Bronchus fibroblast of lung (primary cell): ENCODE measurements at places on chromosomes 5 and 9. TPM values are rescaled to one million over a fixed set of nuclear protein-coding genes. Genes with fewer than 3 reads are reported as not detected.

The BASP1 gene
- total RNA-seq, result 159 and 196 TPM in 2 replicates

The DMRT2 gene
- total RNA-seq, result not detected in 2 replicates

The IL13 gene
- not detected in 2 replicates for total RNA-seq

The IFNA13 gene
- not detected in 2 replicates for total RNA-seq

The TTC16 gene
- under 0.01 TPM in 1 of 2 replicates, not detected in the other for total RNA-seq

The CLTB gene
- total RNA-seq, result 111 and 126 TPM in 2 replicates

The FAM151B gene
- 1.2 and 3.1 TPM in 2 replicates for total RNA-seq

The PCDHA5 gene
- not detected in 2 replicates for total RNA-seq

The HTR4 gene
- total RNA-seq, result not detected in 2 replicates

The FOXD4L6 gene
- total RNA-seq, result under 0.01 TPM in 1 of 2 replicates, not detected in the other

The HTR1A gene
- total RNA-seq, result not detected in 2 replicates

The SCGB3A2 gene
- not detected in 2 replicates for total RNA-seq

The SUSD3 gene
- total RNA-seq, result 4.7 and 5.6 TPM in 2 replicates

The TXN gene
- 385 and 407 TPM in 2 replicates for total RNA-seq

The GPX8 gene
- 137 and 151 TPM in 2 replicates for total RNA-seq

The PCDH1 gene
- total RNA-seq, result 0.15 and 0.17 TPM in 2 replicates

The SLC45A2 gene
- under 0.01 TPM in 1 of 2 replicates, not detected in the other for total RNA-seq

The OGN gene
- total RNA-seq, result 0.15 and 0.17 TPM in 2 replicates

The ZNF346 gene
- total RNA-seq, result 8.6 and 10.7 TPM in 2 replicates

The LHX6 gene
- total RNA-seq, result not detected in 2 replicates

The MCC gene
- 6.9 and 8.2 TPM in 2 replicates for total RNA-seq

The CDH9 gene
- not detected in 2 replicates for total RNA-seq

The PCDHA10 gene
- total RNA-seq, result not detected in 2 replicates

The CAMK2A gene
- total RNA-seq, result 0.45 TPM in 1 of 2 replicates, not detected in the other

The SPATA6L gene
- total RNA-seq, result under 0.01 and 0.89 TPM in 2 replicates

The RGS7BP gene
- not detected in 2 replicates for total RNA-seq

The LVRN gene
- total RNA-seq, result under 0.01 TPM in 2 replicates

The FOXD4 gene
- total RNA-seq, result 0.34 TPM in 1 of 2 replicates, not detected in the other

The NDFIP1 gene
- total RNA-seq, result 48.8 and 58.2 TPM in 2 replicates

The C5orf46 gene
- total RNA-seq, result not detected in 2 replicates

The IGIP gene
- 0.45 and 0.50 TPM in 2 replicates for total RNA-seq

The PCDHGB1 gene
- total RNA-seq, result 0.30 and 0.34 TPM in 2 replicates

The FAM221B gene
- not detected in 2 replicates for total RNA-seq

The FBP2 gene
- total RNA-seq, result not detected in 2 replicates

The ASTN2 gene
- 3.4 and 4.7 TPM in 2 replicates for total RNA-seq

The AP3S1 gene
- 106 and 112 TPM in 2 replicates for total RNA-seq

The PCDHA9 gene
- not detected in 2 replicates for total RNA-seq

The PTPRD gene
- total RNA-seq, result 1.3 and 2.2 TPM in 2 replicates

The STXBP1 gene
- total RNA-seq, result 19.0 and 20.1 TPM in 2 replicates

The PCDHGA1 gene
- under 0.01 and 0.15 TPM in 2 replicates for total RNA-seq

The LCN10 gene
- total RNA-seq, result not detected in 2 replicates

The C9orf153 gene
- total RNA-seq, result not detected in 2 replicates

The TMEM38B gene
- 5.1 and 5.9 TPM in 2 replicates for total RNA-seq

The STING1 gene
- total RNA-seq, result 51.0 and 51.4 TPM in 2 replicates

The PCDHGA12 gene
- 7.7 and 8.4 TPM in 2 replicates for total RNA-seq

The IFNA21 gene
- not detected in 2 replicates for total RNA-seq

The ZNF883 gene
- 0.74 and 1.7 TPM in 2 replicates for total RNA-seq

The KIF27 gene
- 0.67 and 1.5 TPM in 2 replicates for total RNA-seq

The SLC46A2 gene
- total RNA-seq, result not detected in 2 replicates

The PCDHA3 gene
- under 0.01 TPM in 1 of 2 replicates, not detected in the other for total RNA-seq

The NIM1K gene
- total RNA-seq, result 0.74 and 1.0 TPM in 2 replicates

The CXCL14 gene
- not detected in 2 replicates for total RNA-seq

The NR4A3 gene
- total RNA-seq, result under 0.01 and 0.15 TPM in 2 replicates

The CDKN2AIPNL gene
- 58.0 and 58.3 TPM in 2 replicates for total RNA-seq

The EIF4E1B gene
- total RNA-seq, result not detected in 2 replicates

The ELOVL7 gene
- total RNA-seq, result 0.34 TPM in 1 of 2 replicates, not detected in the other
